ENCODE measurements at places on chromosomes 12 and 14. TPM values are rescaled to one million over a fixed set of nuclear protein-coding genes. Genes with fewer than 3 reads are reported as not detected.

Gene PLCZ1
- total RNA-seq = not detected

Gene LALBA
- total RNA-seq = not detected

Gene PARP11
- total RNA-seq = 19.0 TPM

Gene P2RX7
- not detected for total RNA-seq

Gene ABCC9
- total RNA-seq = 123 TPM

Gene EPYC
- not detected for total RNA-seq

Gene MSRB3
- 7.7 TPM for total RNA-seq

Gene SYT1
- total RNA-seq = 1.2 TPM

Gene SCNN1A
- 53.5 TPM for total RNA-seq

Gene CDKN1B
- total RNA-seq = 115 TPM

Gene OAS2
- total RNA-seq = 0.25 TPM

Gene LRRK2
- total RNA-seq = 0.11 TPM

Gene CARMIL3
- 0.88 TPM for total RNA-seq

Gene TBX3
- 47.2 TPM for total RNA-seq

Gene AHNAK2
- total RNA-seq = 0.77 TPM

Gene ACOT6
- not detected for total RNA-seq

Gene SERPINA12
- total RNA-seq = not detected

Gene KRT1
- total RNA-seq = 0.20 TPM

Gene C12orf50
- not detected for total RNA-seq

Gene ANHX
- total RNA-seq = not detected

Gene CLEC9A
- total RNA-seq = not detected

Gene SERPINA10
- total RNA-seq = 7.3 TPM

Gene NINJ2
- total RNA-seq = 6.5 TPM

Gene CYP27B1
- total RNA-seq = 7.1 TPM

Gene CCDC175
- total RNA-seq = not detected

Gene FOXM1
- 222 TPM for total RNA-seq

Gene TC2N
- total RNA-seq = 30.6 TPM

Gene OR6C2
- not detected for total RNA-seq

Gene GOLGA5
- 25.8 TPM for total RNA-seq

Gene IQSEC3
- 0.19 TPM for total RNA-seq

Gene GPRC5A
- total RNA-seq = 73.9 TPM

Gene SNRNP35
- total RNA-seq = 22.7 TPM

Gene ACOT4
- 3.2 TPM for total RNA-seq

Gene FOXN4
- total RNA-seq = 0.95 TPM

Gene RIC8B
- 7.9 TPM for total RNA-seq
